ENCODE measurements at places on chromosomes 12 and 14.

- no peak for DNase-seq
These were observed 160.1 kb downstream of the SUDS3 start for GRCh38 chr12:118536306-118536906.

- DNase-seq, result no peak
These were observed 8.4 kb downstream of the TSPAN9 start for GRCh38 chr12:3085341-3086139.

DNA sequence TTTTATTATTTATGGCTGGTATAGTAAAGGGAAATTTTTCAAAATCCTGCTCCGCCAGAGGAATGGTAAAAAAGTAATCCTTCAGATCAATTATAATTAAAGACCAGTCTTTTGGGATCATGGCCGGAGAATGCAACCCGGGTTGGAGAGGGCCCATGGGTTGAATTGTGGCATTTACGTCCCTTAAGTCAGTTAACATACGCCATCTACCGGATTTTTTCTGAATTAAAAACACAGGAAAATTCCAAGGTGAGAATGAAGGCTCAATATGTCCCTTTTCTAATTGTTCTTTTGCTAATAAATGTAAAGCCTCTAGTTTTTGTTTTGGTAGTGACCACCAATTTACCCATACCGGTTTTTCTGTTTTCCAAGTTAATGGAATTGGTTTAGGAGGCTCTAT, 602.8 kb downstream of the ALG10 start:
- DNase-seq, result no peak

DNA sequence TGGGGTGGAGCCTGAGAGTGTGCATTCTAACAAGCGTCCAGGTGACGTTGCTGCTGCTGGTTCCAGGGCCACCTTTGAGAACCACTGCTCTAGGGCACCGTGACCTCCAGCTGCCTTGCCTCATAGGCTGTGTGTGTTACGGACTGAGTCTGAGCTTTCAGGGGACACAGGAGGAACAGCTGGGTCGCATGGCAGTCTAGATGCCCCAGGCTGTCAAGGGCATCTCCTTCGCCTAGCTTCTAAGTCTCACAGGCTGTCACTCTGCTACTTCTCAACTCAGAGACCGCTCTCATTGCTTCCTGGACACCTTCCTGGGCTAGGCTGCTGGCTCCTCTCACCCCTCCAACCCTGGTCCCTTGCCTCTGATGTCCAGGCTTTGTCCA, 965 bp downstream of the KRT73 start:
- DNase-seq, result no peak

GRCh38 chr12:98373025-98373554, 142.3 kb upstream of the TMPO start:
- no peak for DNase-seq

DNA sequence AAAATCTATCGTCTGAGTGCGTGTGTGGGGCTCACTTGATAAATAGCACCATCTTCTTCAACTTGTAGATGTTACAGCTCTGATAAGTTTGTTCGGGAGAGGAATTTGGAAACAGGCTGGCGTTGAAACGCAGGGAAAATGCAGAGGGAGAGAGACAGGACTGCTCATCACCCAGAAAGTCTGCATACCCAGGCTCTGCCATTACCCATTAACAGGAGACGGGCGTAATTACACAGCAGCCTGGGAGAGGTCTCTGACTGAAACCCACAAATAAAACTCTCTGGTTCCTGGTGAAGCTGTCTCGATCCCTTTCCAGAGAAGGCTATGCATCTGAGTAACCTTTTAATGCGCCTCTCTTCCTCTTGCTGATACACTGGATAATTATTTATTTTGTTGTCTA, 547.3 kb downstream of the BCL11B start:
- no peak for DNase-seq

DNA sequence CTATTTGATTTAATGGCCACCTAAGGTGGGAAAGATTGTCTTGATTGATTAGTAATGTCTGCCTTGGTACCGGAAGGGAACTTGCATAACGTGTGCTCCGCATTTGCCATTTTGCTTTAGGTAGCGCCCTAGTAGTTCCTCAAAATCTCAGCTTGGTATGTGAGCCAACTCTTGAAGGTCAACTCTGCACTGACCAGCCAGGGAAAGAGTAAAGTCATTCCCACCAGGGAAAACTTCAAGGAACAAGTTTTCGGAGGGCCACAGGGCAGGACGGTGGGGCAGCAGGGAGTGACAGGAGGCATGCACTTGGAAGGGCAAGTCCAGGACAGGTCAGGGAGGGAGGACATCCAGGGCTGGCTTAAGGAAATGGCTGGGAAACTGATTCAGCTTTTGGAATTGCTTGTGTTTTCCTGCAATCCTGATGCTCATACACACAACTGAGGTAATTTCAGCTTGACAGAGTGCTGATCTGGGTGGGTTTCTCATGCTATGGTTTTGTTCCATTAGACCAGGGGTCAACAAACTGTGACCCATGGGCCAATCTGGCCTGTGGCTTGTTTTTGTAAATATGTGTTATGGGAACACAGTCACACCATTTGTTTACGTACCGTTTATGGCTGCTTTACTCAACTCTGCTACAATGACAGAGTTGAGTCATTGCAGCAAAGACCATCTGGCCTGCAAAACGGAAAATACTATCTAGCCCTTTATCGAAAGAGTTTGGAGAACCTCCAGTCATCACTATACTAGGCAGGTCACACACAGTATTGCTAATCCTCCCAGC, 184.5 kb downstream of the RBM19 start:
- DNase-seq, result no peak

GRCh38 chr14:22646570-22647254, 2.6 kb upstream of the OR6J1 start:
- no peak for DNase-seq

- DNase-seq, result no peak
These were observed 27.6 kb downstream of the TUBA1A start for GRCh38 chr12:49161092-49161795.

GRCh38 chr14:92750994-92751400, 2.6 kb upstream of the LGMN start:
- no peak for DNase-seq

DNA sequence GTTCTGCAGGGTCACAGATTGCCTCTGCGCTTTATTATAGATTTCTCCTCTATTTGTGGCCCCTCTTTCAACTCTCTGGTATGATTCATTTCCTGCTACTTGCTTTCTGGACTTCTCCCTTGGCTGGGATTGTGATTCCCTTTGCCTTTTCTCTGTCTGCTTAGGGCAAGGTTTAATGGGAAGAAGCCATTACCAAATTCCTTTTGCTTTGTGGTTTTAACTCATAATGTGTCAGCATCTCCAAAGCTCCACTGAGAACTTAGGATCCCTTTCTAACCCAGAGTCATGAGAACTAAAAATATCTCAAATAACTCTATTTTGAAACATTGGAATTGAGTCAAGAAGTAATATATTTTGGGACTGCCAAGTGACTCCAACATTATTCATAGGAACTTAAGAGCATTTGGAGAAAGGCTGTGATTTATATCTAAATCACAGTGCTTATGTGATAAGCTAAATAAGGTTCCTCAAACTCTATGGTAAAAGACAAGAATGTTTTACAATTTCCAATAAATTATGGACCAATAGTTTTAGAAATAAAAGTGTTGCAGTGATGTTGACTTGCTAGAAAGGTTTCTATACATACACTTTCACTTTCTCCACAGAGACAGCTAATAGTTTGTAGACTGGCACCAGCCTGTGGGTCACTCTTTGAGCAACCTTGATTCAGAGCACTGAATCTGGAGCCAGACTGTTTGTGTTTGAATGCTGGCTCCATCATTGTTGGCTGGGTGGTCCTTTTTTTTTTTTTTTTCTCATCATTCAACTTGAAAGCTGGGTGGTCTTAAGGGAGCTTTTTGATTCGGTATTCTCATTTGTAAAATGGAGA, 93.9 kb downstream of the DACT1 start:
- DNase-seq, result no peak

GRCh38 chr12:109531411-109531810, 41.9 kb downstream of the MMAB start:
- no peak for DNase-seq

GRCh38 chr12:14924541-14924940, 13.8 kb downstream of the ERP27 start:
- no peak for DNase-seq

DNA sequence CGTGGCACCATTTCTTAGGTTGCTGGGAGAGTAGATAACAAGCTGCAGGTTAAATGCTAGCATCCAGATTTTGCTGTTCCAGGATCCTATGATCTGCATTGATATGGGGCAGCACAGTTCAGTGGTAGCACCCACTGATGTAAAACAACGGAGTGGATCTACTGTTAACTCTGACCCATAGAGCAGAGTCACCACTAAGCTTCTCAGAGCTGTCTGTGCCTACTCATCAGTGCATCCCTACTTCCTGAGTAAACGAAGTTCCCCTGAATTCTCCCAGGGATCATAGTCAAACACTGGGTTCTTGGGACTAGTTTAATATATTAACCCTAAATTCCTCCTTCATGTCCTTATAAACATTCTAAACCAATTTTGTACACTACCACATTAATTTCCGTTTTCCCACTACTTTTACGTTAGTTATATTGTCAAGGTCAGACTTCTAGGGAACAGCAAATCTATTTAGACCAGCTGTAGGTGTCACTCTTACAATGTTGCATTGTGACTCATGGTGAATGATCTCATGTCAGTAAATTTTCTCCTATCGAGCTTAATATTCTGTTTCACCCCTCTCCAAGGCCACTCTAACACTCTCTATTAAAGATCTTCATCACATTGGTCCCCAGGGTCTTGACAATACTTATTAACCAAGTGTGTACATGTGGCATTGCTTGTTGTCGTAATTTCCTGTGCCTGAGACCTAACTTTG, 10.3 kb downstream of the RERGL start:
- no peak for DNase-seq

- DNase-seq, result no peak
These were observed 33.4 kb downstream of the CHST11 start for GRCh38 chr12:104490186-104490585.

DNA sequence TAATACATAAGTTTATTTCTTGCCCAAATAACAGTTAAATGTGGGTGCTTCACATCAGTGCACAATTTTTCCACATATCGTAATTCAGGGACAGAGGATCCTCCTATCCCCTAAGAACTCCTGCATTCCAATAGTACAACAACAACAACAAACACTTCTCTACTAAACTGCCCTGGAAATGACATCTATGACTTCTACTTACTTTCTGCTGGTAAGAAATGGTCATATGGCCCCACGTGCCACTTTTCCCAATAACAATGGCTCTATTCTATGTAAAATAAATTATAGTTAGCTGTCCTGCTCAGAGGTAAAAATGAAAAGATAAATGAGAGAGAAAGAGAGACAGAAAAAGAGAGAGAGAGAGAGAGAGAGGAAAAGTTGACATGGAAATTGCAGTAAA, 308.5 kb downstream of the ATXN7L3B start:
- no peak for DNase-seq

DNA sequence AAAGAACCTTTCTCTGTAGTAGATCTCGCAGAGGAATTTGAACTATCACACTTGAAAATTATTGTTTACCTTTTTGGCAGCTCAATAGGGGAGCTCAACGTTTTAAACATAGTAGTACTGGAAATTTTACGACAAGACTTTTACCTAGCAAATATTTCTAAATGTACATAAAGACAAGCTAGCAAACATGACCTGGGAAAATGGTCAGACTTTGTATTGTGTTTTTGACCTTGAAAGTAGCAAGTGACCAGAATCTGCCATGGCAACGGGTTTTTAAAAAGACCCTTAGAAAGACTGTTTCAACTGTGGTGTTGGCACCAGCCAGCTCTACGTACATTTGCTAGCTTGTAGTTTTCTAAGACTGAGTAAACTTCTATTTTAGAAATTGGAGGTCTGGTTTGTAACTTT, 20.2 kb upstream of the A2M start:
- no peak for DNase-seq

DNA sequence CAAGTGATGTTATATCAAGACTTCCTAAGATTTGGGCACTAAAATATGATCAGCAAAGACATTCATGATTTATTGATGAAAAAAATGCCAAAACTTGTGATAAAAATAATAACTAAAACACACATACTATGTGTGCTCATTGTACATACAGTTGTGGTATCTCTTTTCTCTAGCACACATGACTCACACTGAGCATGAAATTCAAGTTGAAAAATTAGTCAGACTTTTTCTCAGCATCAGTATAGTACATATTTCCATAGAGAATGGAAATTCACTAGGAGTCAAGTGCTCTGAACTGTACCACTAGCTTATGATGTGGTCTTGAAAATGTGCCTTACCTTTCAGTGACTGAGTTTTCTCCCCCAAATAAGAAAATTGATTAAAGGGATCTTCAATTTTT, 471.8 kb upstream of the FLRT2 start:
- no peak for DNase-seq

DNA sequence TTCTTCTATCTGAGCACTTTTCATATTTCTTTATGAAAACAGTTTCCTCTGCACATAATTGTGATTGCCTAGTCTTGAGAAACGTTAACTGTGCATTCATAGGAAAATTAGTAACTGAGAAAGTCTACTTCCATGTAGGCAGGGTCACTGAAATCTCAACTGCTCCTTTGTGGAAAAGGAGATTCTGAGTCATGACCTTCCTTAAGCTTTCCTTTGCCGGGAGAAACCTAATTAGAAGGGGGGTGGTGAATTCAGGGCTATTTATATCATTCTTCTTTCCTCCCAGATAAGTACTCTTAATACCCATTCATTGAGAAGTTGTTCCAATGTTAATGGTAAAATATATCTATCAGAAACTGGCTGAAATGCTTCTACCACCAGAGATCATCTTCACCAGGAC, 751.0 kb upstream of the TMEM132C start:
- DNase-seq, result no peak

GRCh38 chr14:64764641-64765520, 60.7 kb downstream of the PLEKHG3 start:
- DNase-seq, result peak; percentile 28

GRCh38 chr12:23204933-23205778, 580.2 kb downstream of the ETNK1 start:
- DNase-seq, result no peak

DNA sequence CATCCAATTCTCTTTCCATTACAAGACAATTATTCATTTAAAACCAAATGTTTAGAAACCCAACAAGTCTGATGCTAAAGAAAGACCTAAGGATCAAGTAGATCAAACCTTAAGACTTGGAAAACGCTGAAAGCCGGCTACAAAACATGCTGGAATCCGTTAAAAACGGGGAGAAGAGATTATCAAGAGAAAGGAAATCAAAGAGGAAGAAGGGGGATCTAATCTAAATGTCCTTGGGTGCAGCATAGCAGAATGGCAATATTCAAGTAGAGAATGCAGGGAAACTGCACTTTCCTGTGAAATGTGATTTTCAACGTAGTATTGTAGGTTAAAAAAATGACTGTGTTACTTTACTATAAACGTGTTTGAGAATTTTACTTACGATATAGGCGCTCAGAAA, 1.3 kb downstream of the PPP1R13B start:
- no peak for DNase-seq

- DNase-seq, result no peak
These were observed 9.8 kb downstream of the GPR135 start for GRCh38 chr14:59455411-59455810.

- DNase-seq, result no peak
These were observed 32.5 kb upstream of the SSPN start for GRCh38 chr12:26162905-26163304.

DNA sequence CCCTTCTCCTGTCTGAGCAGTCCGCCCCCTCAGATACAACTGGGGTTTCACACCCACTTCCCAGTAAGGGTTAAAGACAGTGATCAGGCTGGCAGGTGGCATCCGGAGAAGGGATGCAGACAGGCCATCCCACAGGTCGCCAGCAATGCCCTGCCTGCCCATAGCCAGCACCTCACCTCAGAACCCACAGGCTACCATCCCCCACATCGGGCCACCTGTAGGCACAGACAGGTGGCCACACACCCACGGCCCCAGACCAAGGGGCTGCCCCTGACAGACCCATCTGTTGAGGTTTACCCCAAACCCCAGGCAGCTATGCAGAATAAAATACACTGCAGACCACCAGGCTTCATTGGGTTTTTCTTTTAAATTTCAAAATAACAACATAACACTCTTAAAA, 57.5 kb downstream of the CCNK start:
- no peak for DNase-seq
